Ovary (tissue), 10 donors: ENCODE measurements at places on chromosomes 3 and 15. TPM values are rescaled to one million over a fixed set of nuclear protein-coding genes. Genes with fewer than 3 reads are reported as not detected.

ARHGEF26 gene
- polyA plus RNA-seq: 14.4 TPM

DNA sequence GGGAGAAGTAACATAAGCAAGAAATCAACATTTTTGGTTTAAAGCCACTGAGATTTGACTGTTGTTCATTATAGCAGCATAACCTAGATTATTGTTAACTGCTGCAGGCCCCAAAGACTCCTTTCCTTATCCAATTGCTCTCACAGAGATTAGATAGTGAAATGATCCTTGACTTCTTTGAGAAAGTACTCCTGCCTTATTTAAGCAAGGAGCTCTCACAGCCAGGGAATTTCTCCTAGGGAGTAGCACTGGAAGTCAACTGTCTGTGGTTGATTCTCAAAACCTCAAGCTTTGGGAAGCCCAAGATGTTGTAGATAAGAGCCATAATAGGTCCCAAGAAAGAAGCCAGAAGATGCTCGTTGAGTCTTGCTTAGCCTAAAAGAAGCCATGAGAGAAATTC, 151.8 kb upstream of the TSC22D2 start:
- DNase-seq: no peak

CCR3 gene
- polyA plus RNA-seq: not detected

DNA sequence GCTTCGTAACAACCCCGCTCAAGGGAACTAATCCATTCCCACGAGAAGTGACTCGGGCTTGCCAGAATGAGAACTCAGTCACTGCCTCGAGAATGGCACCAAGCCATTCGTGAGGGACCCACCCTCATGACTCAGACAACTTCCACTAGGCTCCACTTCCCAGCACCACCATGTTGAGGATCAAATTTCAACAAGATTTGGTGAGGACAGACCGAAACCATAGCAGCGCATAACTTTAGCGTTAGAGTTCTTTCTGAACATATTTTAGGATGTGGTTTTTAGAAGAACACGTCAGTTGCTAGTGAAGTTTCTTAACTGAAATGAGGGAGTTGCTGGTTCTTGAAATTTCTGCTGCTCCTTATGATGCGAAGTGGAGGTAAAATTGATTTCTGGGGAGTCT, 13.5 kb downstream of the PTPRG start:
- no peak for DNase-seq

DNA sequence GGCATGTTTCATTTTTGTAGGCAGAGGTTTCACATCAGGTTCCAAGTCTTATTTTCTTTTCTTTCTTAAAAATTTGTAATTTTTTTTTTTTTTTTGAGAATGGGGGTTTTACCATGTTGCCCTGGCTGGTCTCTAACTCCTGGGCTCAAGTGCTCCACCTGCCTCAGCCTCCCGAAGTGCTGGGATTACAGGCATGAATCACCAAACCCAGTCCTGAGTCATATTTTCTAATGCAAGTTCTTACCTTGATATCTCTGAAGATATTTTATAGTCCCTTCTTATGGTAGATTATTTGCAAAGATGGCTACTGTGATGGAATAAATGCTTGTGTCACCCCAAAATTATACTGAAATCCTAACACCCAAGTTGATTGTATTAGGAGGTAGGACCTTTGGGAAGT, 63.8 kb downstream of the SLC9A9 start:
- no peak for DNase-seq

GRCh38 chr3:115108614-115109013, 38.5 kb downstream of the ZBTB20 start:
- no peak for DNase-seq

- no peak for DNase-seq
These were observed 231.3 kb upstream of the ARHGEF26 start for GRCh38 chr3:153889905-153890334.

FRMD5 gene
- 2.2 TPM for polyA plus RNA-seq
